ENCODE measurements at places on chromosomes 12 and 14.

- DNase-seq, result no peak
Observed at GRCh38 chr14:90445011-90445410, 48.2 kb downstream of the CALM1 start.

DNA sequence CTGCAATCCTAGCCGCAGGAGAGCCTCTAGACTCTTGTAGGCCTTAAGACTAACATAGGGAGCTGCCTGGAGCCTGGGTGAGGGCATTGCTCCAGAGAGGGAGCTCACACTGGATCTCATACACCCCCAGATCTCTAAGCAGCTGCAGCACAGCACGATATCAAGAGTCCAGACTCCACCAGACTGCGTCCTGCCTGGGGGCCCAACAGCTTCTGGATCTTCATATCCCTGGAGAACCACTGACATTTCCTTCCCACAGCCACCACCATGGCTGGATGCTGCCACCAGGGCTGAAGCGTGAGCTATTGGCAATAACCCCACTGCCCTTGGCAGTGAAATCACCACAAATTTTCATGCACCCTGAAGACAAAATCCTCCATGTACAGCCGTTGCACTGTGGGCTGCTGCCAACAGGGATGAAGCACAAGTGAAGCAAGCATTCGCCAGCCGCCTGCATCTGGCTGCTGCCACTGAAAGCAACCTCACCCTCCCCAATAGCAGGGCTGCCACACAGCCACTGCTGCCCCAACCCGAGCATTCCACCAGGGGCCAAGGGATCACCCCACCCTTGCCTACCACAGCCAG, 28.2 kb downstream of the CACNA2D4 start:
- no peak for DNase-seq

DNA sequence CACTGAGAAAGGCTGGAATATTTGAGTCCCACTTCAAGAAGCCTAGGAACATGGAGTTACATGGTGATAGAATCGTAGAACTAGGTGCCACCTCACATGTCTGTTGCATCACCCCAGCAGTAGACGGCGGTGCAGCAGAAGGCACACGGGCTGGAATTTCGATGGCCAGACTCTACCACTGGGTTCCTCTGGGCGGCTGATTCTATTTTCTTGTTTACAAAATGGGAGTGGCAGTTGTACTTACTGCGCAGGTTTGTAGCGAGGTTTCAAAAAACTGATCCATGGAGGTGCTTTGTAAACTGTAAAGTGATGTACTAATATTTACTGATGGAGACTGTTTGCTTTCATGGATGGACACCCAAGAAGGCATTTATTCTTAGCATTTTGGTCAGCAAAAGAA, 45.7 kb downstream of the WDR20 start:
- DNase-seq, result no peak

DNA sequence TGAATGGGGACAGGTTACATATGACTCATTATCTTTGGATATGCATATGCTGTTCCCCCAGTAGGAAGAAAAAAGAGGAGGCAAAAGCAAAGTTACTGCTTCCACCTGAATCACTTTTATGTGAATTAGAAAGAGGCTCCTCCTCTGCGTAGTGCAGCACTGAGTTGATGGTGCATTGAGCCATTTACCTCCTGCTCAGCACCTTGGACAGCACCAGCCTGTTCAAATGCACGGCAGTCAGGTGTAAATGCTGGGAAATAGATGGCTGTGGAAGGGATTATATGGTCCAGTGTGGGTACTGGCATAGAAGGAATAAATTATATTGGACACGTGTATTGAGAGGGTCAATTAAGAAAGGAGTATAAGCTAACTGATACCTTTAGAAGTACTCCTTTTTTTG, 541.9 kb upstream of the SEL1L start:
- DNase-seq, result peak; percentile 31

DNA sequence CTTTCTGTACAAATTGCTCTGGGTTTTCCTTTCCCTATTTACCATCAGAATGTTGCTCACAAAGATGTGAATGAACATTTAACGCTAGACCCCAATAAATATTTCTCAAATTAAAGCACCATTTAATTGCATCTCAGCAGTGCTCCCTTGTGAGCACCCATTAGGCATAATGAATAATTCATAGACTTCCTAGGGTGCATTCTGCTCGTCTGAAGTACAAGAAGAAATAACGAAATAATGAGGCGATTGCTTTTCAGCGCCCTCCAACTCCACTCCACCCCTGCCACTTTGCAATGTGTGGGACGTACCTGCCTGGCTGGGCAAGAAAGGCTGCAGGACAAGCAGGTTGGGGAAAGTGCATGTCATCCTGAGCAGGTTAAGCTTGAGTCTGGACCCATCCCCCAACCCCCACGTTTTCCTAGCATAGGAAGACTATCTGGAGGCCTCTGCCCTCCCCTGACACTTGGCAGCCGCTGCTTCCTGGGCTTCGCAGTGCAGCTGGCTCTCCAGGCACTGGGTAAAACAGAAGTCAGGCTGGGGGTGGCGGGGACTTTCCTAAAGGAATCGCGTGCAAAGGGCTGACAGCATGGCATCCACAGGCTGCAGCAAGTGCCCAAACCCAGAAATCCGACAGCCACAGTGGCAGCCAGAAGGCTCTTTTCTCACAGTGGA, 253.7 kb downstream of the DUSP6 start:
- DNase-seq, result no peak

DNA sequence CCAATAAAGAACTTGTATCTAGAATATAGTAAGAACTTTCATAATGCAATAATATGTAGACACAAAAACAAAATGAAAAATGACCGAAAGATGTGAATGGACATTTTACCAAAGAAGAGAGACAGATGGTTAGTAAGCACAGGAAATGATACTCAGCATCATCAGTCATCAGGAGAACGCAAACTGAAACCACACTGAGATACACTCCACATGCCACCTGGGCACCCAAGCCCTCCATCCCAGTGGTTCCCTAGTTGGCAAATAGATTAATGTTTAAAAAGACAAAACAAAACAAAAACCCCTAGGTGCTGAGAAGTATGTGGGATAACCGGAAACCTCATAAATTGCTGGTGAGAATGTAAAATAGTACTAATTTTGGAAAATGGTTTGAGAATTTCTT, 26.8 kb upstream of the VPS33A start:
- DNase-seq, result no peak

GRCh38 chr14:23335623-23336022, 14.4 kb downstream of the PABPN1 start:
- DNase-seq, result no peak

DNA sequence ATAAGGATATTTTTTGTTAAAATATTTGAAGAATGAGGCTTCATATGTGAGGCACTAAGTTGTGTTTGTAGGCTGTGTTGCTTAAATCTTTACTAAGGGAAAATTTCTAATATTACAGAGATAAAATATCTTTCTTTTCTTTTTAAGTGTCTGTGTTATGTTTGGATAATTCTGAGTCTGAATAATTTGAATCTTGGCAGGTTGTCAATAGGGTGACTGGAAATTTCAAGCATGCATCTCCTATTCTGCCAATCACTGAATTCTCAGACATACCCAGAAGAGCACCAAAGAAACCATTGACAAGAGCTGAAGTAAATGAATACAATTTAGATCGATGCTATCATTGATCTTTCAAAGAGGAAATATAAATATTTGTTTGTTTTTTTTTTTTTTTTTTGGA, 29.4 kb downstream of the TMPO start:
- DNase-seq, result no peak

DNA sequence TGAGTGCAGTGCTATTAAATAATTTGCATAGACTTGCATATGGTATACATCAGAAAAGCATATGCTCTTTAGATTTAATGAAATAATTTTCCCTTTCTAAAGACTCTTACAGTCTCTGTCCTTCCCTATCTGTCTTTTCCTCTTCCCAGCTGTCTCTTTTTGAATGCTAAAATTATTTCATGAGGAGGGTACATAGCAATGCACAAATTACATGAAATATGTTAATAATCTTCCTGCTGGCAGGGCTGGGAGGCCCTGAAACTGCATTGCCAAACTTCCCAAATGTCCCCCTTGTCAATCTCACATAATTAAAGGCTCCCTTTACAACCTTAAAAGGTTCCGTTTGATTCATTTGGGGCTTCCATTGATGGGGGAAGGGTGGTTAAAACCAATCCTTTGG, 22.2 kb downstream of the LLPH start:
- no peak for DNase-seq

DNA sequence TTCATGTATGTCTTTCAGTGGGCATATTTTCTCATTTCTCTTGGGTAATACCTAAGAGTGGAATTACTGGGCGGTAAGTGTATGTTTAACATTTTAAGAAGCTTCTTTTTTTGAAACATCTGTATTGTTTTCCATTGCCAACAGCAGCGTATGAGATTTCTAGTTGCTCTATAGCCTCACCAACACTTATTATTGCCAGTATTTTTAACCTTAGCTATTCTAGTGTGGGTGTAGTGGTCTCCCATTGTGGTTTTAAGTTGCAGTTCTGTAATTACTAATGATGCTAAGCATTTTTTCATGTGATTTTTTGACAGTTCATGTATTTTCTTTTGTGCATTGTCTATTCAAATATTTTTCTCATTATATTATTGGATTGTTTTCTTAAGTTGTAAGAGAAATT, 101.9 kb upstream of the EEA1 start:
- DNase-seq, result no peak
